DMS79 treated with DMSO at 0.1 percent for 48 hours (cell line): ENCODE measurements at places on chromosomes 4 and X.

DNA sequence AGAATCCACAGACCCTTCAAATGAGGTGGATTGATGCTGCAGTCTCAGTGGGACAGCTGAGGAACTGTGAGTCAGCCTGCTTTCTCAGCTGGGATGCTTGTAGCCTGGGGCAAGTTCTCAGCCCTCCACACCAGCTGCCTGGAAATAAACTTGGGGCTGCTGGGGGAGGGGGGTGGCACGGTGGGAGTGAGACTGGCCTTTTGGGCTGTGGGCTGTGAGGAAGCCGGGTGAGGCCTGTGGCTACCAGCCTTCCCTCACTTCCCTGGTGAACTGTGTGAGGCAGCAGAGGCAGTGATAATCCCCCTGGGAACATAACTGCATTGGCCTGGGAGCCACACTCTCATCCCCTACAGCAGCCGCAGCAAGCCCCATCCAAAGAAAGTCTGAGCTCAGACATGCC lies 114.5 kb upstream of the GUCY1A1 start:
- DNase-seq = no peak

- no peak for DNase-seq
Observed at GRCh38 chr4:140100771-140101170, 53.2 kb downstream of the MAML3 start.

DNA sequence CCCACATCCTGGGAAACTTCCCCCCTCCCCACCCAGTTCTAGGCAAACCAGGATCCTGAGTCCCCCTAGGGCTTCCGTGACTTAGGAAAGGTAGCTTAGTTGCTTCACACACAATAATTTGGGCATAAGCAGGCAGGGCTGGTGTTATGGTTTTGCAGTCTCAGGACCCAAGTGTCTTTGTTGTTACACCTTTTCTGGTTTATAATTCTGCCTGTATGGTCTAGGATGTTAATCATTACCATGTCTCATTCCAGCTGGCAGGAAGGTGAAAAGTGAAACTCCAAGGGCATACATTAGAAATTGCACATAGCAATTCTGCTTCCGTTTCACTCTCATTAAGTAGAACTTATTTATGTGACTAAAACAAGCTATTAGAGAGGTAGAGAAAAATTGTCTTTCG lies 16.8 kb downstream of the UGT8 start:
- DNase-seq = no peak

GRCh38 chr4:177117256-177117655 lies 192.4 kb upstream of the NEIL3 start:
- no peak for DNase-seq

- no peak for DNase-seq
Observed at GRCh38 chr4:41579526-41579925, 41.6 kb downstream of the LIMCH1 start.

GRCh38 chrX:103539695-103540094 lies 20.4 kb upstream of the RAB40A start:
- no peak for DNase-seq

GRCh38 chrX:16916561-16916960 lies 29.9 kb upstream of the REPS2 start:
- DNase-seq = no peak
